LHCN-M2 (cell line): ENCODE measurements at places on chromosomes 12 and 14.

- DNase-seq: no peak
Observed at GRCh38 chr12:51971679-51972421, 20.4 kb downstream of the ACVR1B start.

- DNase-seq: peak; percentile 66
Observed at GRCh38 chr14:21106176-21106497, 5.3 kb downstream of the TMEM253 start.

DNA sequence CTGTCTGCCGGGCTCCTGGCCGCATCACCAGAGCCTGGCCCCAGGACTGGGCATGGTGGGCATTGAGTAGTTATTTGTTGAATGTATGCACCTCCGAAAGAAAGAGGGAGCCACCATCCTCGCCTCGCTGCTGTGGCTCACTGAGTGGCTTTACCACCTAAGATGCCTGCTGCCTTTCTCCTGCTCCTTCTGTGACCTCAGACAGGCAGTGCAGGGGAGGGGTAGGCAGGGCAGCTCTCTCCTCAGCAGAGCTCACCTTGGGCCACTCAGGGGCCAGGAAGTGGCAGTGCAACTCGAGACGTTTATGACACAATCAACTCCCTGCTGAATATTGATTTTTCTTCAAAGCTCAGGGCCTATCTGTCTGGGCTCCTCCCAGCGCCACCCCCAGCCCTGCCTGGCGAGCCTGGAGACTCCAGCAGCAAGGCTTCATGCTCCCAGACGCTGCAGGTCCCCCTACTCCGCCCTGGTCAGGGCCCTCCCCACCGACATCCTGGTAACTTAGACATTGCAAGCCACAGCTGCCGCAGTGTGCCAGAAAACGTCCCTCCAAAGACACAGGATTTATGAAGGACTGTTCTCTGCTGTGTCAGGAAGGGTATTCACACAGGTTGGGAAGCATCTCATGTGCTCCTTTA lies 84.3 kb upstream of the DIO3 start:
- no peak for DNase-seq

- peak; percentile 82 for DNase-seq
Observed at GRCh38 chr12:21551841-21552465, 25.9 kb downstream of the SPX start.

DNA sequence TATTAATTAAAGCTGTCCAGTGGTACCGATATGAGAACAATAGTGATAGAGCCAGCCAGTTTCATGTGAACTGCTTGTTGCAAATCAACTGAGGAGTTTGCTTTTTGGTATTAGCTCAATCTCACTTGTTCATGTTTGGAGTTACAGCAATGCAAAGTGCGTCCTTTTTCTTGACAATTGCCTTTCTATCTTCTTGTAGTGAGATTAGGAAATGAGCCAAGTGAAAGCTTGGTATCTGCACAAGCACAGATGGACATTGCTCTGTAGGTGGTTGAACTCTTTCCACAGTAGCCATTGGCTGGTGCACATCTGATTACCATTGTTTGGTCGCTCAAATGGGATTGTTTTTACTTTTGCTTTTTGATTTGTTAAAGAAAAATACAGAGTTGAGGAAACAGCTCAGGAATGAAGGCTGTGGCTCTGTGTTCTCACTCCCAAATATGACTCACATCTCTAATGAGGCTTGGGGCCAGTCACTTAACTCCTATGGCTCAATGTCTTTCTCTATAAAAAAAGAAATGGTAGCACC lies 241.4 kb downstream of the BMP4 start:
- DNase-seq: peak; percentile 71

DNA sequence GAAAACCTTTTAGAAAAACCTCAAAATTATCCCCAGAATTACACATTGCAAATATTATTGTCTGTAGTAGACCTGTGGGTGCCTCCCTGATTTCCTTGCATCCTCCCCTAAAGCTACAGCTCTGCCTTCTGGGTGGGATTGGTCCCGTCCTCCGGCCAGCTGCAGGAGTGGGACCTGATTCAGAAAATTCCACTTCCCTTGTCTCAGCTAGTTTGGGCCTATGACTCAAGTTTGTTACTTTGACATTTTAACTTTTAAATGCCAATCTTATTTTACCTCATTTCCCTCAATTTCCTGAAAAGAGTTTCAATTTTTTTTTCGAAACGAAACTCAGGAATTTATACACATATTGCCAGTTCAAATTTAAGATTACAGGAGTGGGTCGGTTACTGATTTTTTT lies 13.2 kb upstream of the SLC41A2 start:
- no peak for DNase-seq

GRCh38 chr14:51884086-51884927 lies 23.9 kb downstream of the GNG2 start:
- DNase-seq: peak; percentile 91

- no peak for DNase-seq
Observed at GRCh38 chr12:92929983-92930382, 888 bp upstream of the EEA1 start.

- no peak for DNase-seq
Observed at GRCh38 chr14:69246331-69246730, 13.6 kb upstream of the GALNT16 start.

GRCh38 chr12:104816845-104817503 lies 141.1 kb downstream of the SLC41A2 start:
- DNase-seq: no peak

DNA sequence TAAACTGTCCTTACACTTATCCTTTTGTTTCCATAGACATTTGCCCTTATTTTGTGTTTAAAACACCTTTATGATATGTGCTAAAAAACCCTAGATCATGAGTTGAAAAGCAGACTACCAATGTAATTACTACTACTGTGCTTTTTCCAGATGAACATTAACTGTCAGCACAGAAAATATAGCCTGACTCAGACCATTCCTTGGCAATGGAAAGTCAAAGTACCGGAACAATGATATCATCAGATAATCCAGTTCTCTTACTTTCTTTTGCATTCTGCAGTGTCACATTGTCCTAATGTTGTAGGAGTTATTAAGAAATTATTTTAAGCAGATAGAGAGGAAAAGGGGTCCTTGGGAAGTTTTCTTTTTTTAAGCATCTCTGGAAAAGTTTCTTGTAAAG lies 1189.0 kb upstream of the FLRT2 start:
- peak; percentile 12 for DNase-seq

- DNase-seq: no peak
Observed at GRCh38 chr12:128819293-128820144, 4.2 kb downstream of the SLC15A4 start.

DNA sequence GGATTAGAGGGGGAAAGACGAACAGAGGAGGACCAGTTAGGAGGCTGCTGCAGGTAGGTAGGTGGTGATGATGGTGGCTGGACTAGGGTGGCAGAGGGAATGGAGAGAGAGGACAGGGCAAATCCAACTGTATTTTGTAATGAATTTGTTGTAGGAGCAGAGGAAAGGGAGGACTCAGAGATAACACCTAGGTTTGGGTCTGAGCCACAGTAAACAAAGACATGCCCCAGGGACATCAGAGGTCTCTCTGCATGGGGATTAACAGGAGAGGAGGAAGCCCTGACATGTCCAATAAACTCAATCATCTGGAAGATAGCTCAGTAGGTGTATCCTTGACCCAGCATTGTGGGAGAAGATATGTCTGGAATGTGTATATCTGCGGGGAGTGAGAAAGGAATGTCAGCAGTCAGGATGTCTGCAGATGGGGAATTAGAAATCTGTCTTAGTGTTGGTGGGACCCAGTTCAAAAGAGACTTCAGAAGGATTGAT lies 4.7 kb upstream of the SLC48A1 start:
- DNase-seq: no peak

DNA sequence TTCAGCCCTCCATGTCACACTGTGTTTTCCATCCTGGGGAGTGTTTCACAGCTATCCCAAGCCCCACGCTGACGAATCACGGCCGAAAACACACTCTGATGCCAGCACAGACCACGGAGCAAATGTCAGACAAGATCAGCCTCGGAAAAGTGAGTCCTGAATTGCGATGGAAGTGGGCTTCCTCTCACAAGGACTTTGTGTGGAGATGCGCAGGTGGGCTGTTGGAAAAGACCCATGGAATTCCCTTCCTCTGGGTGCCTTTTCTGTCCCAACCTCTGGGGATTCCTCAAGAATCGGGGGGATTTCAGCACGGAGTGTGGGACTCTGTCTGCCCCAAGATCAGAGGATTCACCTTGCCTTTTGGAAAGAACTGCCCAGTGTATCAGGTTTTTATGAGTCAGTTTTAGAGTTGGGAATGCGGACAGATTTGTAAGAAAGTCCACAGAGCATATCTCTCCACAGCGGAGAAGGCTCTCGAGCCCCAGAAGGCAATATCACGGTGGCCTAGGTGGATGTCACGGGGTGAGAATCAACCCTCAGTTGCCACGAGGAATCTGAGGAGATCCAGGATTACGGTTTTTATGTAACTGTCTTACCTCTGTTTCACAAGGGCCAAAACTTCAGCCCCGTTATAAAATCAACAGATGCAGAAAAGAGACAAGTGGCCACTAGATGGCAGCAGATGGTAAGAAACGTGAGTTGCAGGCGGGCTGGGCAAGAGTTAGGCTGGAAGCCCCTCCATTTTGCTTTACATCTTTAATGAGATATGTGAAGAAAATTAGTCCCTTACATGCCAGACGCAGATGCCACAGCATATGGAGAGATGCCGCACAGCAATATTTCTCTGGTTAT lies 201.9 kb downstream of the DAD1 start:
- DNase-seq: peak; percentile 62

GRCh38 chr12:65948320-65949008 lies 124.2 kb downstream of the HMGA2 start:
- peak; percentile 92 for DNase-seq

DNA sequence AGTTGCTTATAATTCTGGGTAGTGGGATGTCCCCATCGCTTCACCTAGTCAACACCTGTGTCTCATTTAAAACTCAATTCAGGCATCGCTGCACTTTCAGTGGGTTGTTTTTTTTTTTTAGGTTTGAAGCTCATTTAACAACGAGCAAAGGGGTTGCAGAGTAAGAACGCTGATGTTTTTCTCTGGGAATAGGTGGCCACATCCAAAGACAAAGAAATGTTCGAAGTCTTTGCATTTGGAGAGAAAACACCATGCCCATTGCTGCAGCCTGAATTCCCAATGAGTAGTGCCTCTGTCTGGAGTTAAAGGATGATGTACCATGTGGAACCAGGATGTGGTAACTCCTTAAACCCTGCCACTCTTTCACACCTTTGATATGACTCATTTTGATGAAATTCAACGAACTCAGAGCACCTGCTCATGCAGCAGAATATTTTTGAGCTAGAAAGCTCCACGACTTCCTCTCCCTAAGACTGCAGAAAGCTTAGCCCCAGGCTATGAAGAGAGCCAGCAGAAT lies 35.1 kb upstream of the BATF start:
- DNase-seq: peak; percentile 10

DNA sequence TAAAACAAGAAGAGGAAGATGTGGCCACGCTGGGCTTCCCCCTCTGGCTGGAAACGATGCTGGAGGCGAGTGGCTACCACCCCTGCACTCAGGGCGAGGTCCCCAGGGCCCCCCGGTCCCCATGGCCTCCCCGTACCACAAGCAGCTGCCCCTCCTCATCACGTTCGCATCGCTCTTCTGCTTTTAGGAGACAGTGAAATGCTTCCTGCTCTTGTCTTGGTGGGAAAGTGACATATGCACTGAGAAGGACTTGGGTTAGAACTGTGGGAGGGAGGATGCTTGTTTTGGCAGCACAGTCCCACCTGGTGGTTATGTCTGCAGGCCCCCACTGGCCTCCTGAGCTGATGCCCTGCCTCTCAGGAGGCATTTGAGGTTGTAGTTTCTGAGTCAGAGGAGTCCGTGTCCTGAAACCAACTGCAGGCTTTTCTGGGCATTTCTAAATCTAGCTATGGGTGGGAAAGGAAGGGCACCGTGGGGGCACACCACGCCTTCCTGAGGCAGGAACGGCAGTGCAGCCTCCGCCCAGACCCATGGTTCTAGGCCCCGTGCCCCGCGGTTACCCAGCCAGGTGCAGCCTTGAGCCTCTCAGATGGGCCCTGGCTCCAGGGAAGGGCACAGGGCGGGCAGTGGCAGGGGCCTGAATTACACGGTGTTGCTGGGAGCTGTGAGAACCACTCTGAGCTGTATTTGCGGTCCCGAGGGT lies 139.3 kb downstream of the ADGRD1 start:
- DNase-seq: no peak

DNA sequence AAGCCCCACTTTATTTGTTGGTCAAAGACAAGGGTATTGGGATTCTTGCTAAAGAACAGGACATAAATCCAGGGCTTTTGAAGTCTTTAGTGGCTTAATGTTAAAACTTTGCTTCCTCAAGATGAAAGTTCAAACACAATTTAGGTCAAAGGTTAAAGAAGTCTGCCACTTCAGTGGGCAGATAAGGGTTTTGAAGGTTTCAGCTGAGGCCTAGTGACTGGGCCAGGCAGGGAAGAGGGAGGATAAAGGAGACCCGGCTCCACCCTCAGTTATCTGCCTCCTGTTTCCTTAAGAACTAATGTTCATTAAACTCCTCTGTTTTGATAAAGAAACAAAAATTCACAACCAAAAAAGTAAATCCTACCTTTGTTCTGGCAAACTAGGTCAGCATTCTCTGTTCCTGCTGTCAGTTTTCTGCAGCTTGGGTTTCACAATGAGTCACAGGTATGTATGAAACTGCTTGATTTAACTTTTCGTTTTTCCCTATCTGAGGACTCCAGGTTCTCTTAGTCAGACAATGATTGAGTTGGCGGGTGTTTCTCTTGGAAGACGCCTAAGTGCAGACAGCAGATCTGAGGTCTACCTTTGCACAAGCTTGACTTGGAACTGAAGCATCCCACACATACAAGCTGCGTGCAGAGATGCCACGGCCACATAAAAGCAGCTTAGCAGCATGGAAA lies 208.3 kb downstream of the EXOC5 start:
- DNase-seq: no peak

DNA sequence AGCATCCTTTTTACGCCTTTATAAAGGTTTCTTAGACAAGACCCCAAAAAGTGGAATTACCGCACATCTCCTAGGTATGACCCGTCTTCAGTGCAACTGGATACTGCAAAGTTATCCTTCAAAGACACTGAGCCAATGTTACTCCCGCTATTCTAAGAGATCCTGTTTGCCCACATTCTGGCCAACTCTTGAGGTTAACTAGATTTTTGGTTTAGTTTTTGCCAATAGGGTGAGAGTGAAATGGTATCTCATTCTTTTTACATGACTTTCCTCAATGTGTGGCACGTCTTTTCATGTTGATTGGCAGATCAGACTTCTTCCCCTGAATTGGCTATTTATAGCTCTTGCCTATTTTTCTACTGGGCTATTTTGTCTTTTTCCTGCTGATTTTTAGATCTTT lies 347.2 kb downstream of the MED13L start:
- DNase-seq: no peak

DNA sequence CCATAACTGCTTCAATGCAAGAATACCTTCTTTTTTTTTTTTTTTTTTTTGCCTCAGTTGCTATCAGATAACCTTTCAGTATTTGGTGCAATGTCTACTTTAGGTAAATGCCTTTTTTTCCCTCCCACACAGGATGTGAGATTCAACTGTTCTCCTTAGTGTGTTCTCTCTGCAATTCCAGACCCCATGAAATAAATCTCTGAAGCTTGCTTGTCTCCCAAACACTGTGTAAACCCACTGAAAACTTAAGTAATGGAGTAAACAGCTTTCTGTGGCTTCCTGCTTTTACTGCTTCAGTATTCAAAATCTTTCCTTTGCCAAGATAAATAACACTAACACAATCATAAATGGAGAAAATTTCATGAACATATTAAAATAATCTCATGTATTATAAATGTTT lies 55.8 kb upstream of the CLEC14A start:
- peak; percentile 30 for DNase-seq
